Activated T-cell treated with anti-CD3 and anti-CD28 coated beads for 24 hours (primary cell): ENCODE measurements at places on chromosomes 12 and 14.

- no peak for DNase-seq
Measured at GRCh38 chr14:68964300-68965093, 14.6 kb downstream of the ACTN1 start.

DNA sequence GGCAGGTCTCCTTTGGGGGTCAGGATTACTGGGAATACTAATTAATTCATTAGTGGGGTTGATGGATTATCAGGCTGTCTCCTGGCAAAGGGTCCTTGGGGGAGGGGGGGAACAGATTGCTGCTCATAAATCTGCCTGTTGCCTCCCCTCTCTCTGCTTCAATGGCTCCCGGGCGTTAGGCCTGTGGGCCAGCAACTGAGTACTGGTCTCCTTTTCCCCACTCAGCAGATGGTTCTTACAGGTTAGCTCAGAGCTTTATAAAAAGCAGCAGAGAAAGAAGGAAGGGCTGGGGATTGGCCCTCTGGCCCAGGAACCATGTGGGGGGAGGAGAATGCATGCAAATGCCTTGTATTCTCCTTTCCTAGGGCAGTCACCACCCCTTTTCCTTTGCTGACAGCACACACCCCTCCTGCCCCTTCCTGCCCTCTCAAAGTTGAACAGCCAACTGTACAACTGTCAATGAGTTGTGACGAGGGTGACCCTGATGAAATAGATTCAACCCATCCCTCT lies 2.3 kb upstream of the NEUROD4 start:
- no peak for DNase-seq

GRCh38 chr12:116876151-116876869 lies 4.9 kb downstream of the HRK start:
- DNase-seq = no peak

DNA sequence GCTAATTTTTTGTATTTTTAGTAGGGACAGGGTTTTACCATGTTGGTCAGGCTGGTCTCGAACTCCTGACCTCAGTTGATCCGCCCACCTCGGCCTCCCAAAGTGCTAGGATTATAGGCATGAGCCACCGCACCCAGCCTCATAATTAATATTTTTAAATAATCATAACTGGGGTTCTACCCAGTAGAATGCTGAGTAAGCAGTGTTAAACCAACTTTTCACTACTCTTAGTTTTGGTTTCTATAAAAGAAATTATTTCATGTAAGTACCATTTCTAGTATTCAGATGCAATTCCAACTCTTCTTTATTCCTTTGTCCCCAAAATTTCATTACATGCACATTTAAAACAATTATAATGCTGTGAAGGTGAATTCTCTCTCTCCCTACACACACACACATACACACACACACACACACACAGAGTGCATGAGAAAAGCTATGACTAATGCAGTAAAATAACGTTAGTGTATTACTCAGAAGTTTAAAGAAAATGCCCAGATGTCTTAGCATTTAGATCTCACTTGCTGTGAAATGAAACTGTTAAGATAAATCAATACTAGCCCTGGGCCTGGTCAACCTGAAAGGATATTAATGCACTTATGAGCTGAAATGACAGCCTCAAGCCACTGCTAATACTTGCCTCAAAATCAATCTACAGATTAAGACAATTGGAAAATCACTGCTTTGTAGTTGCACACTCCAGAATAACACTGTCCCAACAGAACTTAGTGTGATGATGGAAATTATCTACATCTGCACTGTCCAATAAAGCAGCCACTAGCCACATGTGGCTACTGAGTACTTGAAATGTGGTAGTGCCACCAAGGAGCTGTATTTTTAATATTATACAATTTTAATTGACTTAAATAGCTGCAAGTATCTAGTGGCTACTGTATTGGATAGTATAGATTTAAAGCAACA lies 36.0 kb downstream of the PTPN21 start:
- DNase-seq = no peak

GRCh38 chr14:106586098-106586704 lies 1059.8 kb downstream of the TMEM121 start:
- peak; percentile 49 for DNase-seq

GRCh38 chr14:72850360-72850759 lies 43.5 kb downstream of the DPF3 start:
- no peak for DNase-seq

DNA sequence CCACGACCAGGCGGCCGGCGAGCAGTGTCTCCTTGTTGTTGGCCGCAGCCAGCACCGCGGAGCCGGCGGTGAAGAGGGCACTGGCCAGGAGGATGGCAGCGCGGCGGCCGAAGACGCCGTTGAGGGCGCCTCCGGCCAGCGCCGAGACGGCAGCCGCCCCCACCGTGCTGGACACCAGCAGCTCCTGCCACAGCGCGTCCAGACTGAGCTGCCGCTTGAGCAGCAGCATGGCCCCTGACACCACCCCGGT lies 691 bp downstream of the SLC2A13 start:
- DNase-seq = no peak

- no peak for DNase-seq
Measured at GRCh38 chr12:80892597-80893445, 44.9 kb downstream of the LIN7A start.

GRCh38 chr14:72752034-72752412 lies 141.9 kb downstream of the DPF3 start:
- no peak for DNase-seq

DNA sequence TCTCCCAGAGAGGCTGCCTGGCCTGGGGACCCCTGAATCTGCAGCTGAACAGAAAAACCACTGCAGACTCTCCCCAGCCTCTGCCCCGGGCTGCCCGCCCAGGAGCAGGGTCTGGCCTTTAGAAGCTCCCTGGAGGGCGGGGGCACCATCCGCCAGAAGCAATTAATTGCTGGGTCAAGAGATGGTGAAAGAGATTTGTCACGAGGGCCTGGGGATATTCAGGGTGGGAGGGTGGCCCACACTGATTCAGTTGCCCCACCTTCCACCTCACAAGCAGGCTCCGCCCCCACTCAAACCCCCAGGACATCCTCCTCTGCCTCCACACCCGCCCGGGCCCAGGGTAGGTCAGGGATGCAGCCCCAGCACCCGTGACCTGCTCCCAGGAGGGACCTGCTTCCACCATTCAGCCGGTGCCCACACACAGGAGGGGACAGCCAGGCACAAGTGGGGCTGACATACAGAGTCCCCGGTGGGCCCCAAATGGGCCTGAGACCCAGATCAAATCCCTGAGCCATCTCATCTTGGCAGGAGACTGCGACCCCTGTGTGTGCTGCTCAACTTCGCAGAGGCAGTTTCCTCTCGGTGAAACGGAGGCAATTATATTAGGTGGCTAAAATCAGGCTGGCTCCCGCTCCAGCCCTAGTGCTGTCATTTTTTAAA lies 23.0 kb downstream of the NCOR2 start:
- DNase-seq = no peak

- peak; percentile 40 for DNase-seq
Measured at GRCh38 chr12:12334367-12335040, 15.5 kb downstream of the MANSC1 start.

GRCh38 chr14:20934148-20934762 lies 21.0 kb upstream of the RNASE2 start:
- peak; percentile 9 for DNase-seq

DNA sequence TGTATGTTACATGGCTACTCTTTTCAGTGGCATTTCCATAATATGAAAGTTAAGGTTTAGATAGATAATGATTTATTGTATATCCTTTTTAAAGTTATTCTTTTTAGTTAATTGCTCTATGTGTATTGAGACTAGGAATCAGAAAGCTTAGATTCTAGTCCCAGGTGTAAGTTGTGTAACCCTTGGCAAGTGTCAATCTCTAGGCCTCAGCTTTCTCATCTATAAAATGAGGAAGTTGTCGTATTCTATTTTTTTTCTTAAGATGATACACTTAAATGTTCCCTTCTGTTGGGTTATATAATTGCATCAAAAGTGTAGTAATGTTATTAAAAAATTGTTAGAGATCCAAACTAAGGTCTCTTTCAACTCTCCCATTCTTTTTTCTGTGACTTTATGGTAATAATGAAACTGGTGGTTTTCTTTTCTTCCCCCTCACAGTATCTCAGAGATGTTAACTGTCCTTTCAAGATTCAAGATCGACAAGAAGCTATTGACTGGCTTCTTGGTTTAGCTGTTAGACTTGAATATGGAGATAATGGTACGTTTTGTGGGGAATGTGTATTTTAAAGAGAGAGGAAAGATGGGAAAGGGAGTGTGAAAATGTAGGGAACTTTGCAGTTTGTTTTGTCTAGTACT lies 4.1 kb downstream of the RTRAF start:
- DNase-seq = no peak

GRCh38 chr14:100612986-100613385 lies 25.8 kb upstream of the BEGAIN start:
- no peak for DNase-seq

DNA sequence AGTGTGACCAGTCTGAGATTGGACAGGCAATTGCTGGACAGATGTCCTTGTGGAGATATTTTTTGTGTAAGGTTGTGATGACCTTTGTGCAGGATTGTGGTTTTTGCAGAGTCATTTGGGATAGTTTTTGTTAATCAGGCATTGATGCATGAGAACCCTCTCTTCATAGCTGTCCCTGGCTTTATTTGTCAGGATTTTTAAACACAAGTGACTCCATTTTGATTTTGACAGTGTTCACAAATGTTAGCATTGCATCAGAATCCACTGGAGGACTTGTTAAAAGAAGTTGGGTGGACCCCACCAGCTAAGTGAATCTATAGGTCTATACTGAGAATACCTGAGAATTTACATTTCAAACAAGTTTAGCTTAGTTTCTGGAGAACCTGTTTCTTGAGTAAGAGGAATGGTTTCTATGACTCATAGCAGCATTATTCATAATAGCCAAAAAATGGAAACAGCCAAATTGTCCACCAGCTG lies 11.8 kb downstream of the FNTB start:
- DNase-seq = no peak

- no peak for DNase-seq
Measured at GRCh38 chr14:34843011-34843554, 32.1 kb downstream of the BAZ1A start.

- no peak for DNase-seq
Measured at GRCh38 chr12:40123496-40123895, 17.6 kb upstream of the SLC2A13 start.

GRCh38 chr12:109261939-109262338 lies 47.1 kb downstream of the FOXN4 start:
- DNase-seq = no peak

DNA sequence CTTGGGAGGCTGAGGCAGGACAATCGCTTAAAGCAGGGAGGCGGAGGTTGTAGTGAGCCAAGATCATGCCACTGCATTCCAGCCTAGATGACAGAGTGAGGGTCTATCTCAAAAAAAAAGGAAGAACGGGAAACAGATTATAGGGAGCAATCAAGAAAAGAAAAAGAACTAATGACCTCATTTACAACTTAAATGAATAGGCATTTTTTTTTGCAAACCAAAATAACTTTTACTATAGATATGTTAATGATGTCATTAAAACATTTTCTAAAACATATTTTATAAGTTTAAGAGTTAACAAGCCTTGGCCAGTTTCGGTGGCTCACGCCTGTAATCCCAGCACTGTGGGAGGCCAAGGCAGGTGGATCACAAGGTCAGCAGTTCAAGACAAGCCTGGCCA lies 6.8 kb upstream of the RESF1 start:
- DNase-seq = no peak

DNA sequence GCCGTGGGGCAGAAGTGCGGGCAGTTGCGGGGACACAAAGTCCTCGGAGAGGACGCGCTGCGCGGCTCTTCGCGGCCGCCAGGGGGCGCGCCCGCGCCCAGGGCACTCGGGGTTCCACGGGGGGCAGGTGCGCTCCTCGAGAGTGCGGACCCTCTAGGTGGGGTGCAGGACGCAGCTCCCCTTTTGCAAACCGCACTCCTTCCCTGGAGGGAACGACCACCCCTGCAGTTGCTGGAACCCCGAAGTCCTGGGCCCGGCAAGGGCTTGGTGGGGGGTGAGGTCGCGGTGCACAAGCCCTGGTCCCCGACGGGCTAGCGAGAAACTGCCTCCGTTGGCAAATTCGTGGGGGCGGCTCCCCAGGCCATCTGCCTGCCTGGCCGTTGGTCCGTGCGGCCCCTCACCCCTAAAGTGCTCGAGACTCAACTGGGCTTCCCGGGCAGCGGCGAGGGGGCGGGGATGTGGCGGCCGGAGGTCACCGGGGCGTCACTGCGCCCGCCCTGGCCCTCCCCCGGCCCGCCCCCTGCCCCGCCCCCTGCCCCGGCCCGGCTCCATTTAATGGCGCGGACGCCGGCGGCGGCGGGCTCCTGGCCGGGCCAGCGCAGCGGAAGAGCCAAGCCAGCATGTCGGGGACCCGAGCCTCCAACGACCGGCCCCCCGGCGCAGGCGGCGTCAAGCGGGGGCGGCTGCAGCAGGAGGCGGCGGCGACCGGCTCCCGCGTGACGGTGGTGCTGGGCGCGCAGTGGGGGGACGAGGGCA lies at the start of gene ADSS1:
Gene ADSS1 (plus strand): TSS at position 579 of the 756 bp plus-strand sequence. CDS start 42 bp downstream, at position 621.
- peak; percentile 30 for DNase-seq

- DNase-seq = no peak
Measured at GRCh38 chr14:100769035-100769939, 42.6 kb downstream of the DLK1 start.

DNA sequence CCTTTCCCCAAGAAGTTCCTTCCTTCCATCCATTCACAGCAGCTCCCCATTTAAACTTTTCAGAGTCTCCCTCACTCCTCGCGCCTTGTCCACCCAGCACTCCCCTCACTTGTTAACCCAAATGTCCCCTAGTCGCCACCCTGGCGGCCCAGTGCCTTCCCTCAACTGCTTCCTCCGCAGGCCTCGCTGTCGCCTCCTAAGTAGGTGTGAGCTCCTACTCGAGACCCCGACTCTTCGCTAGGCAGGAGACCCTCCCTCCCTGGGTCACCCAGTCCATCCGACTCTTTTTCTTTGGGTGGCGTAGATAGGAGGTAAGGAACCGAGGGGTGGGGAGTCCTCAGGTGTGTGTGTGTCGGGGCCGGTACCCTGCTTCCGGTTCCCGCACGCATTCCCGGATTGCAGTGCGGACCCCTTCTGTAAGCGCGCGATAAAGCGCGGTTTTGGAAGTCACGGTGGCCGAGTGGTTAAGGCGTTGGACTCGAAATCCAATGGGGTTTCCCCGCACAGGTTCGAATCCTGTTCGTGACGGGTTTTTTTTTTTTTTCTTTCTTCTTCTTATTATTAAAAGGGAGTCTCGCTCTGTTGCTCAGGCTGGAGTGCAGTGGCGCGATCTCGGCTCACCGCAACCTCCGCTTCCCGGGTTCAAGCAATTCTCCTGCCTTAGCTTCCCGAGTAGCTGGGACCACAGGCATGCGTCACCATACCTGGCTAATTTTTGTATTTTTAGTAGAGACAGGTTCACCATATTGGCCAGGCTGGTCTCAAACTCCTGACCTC lies 823 bp upstream of the SMARCC2 start:
- DNase-seq = peak; percentile 92

DNA sequence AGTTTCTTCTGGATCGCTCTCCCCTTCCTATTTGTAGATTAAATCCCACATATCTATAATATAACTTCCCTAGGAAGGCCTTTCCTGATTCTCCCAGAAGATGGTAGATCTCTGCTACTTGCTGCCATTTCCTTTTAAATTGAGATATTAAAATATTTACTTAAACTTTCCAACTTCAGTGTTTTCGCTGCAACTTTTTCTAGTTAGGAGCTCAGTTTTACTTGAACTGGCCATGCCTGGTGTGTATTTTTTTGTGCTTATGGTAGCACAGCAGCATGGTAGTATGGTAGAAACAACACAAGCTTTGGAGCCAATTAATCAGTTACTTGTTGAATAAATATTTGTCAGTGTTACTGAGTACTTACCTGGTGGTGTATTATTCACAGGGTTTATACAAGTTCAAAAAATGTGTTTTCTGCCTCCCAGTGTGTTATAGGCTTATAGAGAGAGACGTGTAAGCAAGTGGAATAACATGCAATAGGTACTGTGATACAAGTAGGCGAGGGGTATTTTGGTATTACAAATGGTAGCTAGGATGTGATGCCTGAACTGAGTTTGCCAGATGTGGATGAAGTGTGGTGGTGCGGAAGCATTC lies 2.9 kb downstream of the POLR3B start:
- no peak for DNase-seq
